NCI-H1417 (cell line): ENCODE measurements at places on chromosomes 6 and 20.

DNA sequence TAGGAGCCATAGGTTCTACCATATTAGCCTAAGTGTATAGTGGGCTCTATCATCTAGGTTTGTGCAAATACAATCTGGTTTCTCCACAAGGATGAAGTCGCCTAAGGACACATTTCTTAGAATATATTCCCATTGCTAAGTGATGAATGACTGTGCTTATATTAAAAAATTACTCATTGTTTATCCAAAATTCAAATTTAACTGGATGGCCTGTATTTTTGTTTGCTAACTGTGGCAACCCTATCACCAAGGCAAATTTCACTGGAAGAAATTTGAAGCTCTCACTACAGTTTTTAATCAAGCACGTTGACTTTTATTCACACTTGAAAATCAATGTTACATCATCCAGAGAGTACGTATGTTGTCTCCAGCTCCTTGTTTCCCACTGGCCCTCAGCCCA lies 13.9 kb downstream of the GCM2 start:
- DNase-seq, result no peak

GRCh38 chr6:137432054-137432611 lies 62.1 kb downstream of the OLIG3 start:
- no peak for DNase-seq

DNA sequence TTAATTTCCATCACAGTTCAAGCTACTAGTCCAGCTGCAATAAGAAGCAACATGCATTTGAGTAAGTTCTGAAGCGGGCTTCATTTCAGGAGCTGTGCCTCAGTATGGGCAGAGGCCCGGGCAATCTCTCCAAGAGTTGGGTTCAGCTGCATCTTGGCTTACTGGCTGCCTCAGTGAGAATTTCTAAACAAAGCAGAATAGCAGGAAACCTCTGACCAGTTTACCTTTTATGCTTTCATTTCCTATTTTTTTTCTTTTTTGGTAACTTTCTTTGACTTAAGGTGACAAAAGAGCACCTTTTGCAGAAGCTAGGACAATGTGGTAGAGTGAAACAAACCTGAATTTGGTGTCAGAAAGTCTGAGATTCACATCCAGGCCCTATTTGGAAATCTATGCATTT lies 51.0 kb upstream of the FBXO30 start:
- DNase-seq, result no peak

- peak; percentile 43 for DNase-seq
Measured at GRCh38 chr20:58839474-58839874, 11.2 kb downstream of the GNAS-AS1 start.

DNA sequence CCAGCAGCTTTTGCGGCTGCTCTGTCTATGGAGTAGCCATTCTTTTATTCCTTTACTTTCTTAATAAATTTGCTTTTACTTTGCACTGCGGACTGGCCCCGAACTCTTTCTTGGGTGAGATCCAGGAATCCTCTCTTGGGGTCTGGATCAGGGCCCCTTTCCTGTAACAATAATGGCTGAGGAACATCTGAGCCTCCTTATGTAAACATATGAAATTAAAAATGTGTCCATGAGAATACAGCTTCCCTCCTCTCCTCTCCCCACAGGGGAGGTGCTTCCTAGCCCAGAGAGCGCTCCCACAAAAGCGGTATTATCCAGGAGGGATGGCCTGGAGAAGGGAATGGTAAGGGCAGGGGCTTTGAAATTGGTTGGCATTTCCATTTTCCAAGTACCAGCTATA lies 81.1 kb downstream of the PSMG4 start:
- no peak for DNase-seq
